NCI-H187 treated with DMSO at 0.1 percent for 48 hours (cell line): ENCODE measurements at places on chromosomes 13 and 19.
A peak's percentile ranks its signal among the peaks of the same experiment; 100 is the strongest.

DNA sequence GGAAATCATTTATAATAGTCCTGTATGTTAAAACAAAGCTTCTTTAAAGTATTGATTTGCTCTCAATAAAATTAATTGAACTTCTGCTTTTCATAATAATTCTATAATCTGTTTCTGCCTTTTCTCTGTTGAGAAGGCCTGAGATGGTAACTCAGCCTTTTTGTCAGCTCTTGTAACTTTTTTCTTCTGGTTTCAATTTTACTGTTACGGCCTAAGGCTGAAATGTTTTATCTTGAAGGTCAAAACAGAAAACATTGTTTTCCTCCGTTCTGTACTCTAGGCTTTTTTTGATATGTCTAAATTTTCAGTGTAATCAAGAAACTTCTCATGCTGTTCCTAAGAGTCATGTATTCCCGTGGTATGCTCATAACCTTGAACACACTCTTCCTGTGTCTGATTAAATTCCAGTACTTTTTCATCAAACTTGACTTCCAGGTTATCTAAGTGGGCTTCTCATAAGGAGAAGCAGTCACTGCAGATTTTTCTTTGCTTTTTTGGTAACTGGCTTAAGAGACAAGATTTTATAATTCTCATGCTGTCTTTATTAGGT, 7.6 kb upstream of the NAXD start:
- DNase-seq, result no peak

GRCh38 chr13:99465454-99465853, 35.8 kb upstream of the TM9SF2 start:
- no peak for DNase-seq

DNA sequence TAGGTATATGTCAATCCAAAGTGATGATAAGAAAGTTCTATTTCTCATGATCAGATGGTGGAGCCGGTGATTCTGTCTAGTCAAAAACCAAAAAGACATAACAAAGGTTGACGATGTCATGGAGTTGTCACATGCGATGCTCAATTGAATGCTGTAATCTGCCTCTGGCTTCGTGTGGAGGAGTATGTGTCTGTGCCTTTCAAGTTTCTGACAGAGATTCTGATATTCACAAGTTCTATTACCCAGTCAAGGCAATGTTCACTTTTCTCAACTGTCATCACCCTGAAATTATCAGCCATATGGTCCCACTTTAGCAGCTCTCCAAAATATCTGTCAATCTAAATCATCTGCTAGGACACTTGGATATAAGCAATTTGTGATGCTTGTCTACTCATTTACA, 367.6 kb upstream of the PRR20A start:
- no peak for DNase-seq

DNA sequence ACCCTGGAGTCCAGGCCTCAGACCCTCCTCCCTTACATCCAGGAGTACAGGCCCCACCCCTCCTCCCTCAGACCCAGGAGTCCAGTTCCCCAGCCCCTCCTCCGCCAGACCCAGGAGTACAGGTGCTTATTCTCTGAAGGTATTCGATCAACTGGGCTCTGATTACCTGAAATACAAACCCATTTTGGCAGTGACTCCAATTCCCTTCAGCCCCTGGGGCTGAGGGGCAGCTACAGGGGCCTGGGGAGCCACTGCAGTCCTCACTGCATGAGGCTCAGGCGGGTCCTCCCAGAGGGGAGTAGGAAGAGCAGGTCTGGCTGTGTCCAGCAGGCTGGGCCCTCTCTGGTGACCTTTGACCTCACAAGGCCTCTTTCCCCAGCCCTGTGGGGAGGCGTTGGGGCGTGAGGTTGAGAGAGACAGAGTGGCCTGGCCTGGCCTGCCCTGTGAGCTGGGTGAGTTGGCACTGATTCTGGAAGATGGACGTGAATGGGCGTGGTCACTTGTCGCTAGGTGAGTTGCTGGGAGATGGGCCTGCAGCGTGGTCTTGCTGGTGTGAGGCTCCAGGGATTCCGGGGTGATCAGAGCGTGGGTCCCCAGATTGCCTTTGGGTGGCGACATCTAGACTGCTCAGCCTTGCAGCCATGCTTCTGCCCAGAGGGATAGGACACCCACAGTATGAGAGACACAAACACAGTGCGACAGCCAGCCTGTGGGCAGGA, 3.1 kb downstream of the BCAT2 start:
- DNase-seq, result no peak

GRCh38 chr13:25915840-25916518, 135.8 kb downstream of the SHISA2 start:
- DNase-seq, result no peak

- DNase-seq, result no peak
These were observed 6.4 kb downstream of the KLF16 start for GRCh38 chr19:1856698-1857603.

DNA sequence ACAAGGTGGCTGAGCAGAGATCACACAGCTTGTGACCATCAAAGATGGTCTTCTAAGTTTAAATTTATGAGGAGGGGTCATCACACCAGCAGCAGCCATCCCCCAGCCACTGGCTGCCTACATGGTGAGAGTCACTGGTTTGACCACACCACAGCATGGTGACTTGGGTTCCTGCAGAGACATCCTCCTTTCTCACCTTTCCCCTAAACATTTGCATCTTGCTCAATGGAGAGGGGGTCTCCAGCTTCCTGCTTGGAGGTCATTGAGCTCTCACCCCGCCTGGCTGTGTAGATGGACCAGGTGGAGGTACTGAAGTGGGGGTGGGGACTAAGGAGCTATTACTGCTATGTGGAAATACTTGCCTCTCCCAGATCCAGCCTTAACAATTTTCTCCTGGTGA, 247.6 kb upstream of the ARGLU1 start:
- DNase-seq, result no peak

- no peak for DNase-seq
These were observed 8.7 kb downstream of the BRD4 start for GRCh38 chr19:15323496-15324235.

- no peak for DNase-seq
These were observed 4.8 kb downstream of the ZNF439 start for GRCh38 chr19:11853358-11853757.

DNA sequence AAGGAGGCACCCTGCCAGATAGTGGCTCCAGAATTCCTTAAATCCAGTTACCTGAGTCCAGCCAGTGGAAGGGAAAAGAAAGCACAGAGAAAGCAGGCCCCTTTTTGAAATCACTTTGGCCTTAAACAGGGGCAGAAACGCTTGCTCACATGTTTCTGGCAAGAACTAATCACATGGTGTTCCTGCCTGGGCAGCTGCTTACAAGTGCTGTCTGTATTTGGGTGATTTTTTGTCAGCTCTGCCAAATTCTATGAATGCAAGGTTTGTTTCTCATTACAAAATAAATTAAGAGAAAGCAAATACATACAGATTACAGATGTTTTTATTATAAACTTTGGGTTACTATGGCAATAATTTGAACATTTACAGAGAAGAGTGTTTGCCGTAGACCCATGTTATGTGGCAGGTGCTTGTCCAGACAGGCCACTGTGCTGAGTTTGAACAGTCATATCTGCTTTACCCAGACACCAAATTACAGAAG, 1237.8 kb downstream of the SLITRK5 start:
- DNase-seq, result no peak

GRCh38 chr13:99926014-99926731, 45.4 kb downstream of the ZIC5 start:
- peak; percentile 83 for DNase-seq

GRCh38 chr13:104487006-104487405, 1420.8 kb upstream of the SLC10A2 start:
- no peak for DNase-seq

DNA sequence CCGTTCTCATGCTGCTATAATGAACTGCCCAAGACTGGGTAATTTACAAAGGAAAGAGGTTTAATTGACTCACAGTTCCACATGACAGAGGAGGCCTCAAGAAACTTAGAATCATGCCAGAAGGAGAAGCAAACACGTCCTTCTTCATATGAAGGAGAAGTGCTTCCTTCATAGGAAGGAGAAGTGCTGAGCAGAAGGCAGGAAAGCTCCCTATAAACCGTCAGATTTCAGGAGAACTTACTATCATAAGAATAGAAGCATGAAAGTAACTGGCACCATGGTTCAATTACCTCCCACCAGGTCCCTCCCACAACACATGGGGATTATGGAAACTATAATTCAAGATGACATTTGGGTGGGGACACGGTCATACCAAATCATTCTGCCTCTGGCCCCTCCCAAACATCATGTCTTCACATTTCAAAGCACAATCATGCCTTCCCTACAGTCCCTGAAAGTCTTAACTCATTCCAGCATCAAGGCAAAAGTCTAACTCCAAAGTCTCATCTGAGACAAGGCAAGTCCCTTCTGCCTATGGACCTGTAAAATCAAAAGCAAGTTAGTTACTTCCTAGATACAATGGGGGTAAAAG, 10.6 kb downstream of the ACOD1 start:
- no peak for DNase-seq

DNA sequence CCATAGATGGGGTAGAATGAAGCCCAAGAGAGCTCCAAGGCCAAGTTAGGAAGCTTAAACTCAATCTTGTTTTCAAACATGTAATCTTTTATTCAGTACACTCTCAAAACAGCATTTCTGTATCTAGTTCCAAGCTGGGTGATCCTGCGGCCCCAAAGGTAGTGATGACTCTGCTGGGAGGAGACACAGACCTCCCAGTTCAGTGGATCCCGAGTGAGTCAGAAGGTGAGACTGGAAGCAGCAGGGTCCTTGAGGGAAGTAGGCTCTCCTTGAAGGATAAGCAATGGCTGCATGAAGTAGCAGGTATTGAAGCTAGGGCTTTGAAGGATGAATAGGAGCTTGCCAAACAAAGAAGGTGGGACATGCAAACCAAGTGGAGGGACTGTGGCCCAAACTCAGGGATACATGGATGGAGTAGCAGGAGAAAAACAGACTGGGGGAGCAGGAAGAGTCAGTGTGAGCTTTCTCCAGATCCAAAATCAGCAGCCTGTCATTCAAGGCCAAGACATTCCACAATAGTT, 9.6 kb downstream of the TINCR start:
- no peak for DNase-seq

GRCh38 chr13:46640843-46641242, 87.9 kb downstream of the LRCH1 start:
- DNase-seq, result no peak

- DNase-seq, result peak; percentile 76
These were observed 2.0 kb downstream of the MED25 start for GRCh38 chr19:49820125-49820524.

- no peak for DNase-seq
These were observed at the start of gene PODNL1 for GRCh38 chr19:13938301-13939064. PODNL1 (minus strand) TSS chr19:13938417; CDS start chr19:13938181, 236 bp downstream.

DNA sequence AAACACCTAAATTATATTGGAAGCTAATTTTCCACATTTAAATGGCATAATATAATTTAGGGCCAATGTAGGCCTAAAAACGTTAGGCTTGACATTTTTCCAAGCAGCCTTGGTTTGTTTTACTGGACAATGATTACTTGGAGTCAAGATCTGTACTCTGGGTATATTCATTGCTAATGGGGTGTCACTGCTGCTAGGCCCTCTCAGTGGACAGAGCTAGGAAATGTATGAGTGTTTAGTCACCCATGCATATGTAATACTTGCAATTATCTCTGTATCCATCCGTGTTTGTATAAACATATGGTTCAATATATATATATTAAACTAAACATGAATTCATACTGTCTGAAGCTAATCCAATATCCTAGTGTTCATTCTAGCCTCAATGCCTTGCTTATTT, 598.1 kb downstream of the DCT start:
- no peak for DNase-seq

GRCh38 chr13:45269204-45269603, 68.4 kb upstream of the KCTD4 start:
- no peak for DNase-seq

DNA sequence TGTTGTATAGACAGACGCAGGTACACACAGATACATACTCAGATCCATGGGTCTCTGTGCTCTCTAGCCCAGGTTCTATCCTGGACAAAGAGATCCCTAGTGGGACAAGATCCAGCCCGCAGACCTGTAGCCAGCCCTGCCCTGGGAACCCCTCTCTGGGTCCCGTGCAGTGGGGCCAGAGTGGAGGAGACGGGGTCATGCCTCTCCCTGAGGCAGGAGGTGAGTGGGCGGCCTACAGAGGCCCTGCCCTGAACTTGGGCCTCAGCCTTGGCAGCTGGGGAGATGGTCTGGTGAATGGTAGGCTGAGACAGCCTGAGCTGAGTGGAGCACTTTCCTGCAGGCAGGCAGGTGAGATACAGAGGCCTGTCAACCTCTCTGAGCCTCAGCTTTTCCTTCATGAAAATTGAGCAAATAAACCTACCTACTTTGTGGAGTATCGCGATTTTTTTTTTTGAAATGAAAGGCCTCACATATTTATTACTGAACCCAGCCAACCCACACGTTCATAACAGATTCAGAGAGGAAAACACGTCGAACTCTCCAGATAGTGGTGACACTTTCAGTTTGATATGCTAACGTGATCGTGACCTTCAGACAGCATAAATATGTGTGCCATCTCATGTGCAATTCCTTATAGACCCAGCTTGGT, 3.4 kb upstream of the JUND start:
- DNase-seq, result no peak
